ENCODE measurements at places on chromosomes 2 and 18. TPM values are rescaled to one million over a fixed set of nuclear protein-coding genes. Genes with fewer than 3 reads are reported as not detected.

MC4R gene
- total RNA-seq = not detected

ARID5A gene
- 54.6 TPM for total RNA-seq

MYO5B gene
- 28.5 TPM for total RNA-seq

DNA sequence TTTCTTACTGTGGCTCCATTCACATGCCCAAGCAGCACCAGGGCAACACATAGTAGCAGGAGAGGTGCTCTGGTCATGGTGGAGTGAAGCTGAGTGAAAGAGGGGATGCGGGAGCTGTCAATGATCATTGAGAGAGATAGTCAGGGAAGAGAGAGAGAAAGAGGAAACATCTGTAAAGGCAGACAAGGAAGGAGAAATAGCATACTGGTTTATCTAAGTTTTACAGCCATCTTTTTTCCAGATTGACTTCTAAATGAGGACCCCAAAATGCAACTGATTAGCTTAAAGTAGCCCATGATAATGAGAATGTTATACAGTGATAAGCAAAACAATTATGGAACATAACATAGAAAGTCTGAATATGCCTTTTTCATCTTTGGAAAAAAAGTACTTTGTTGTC is at the start of gene C2orf66:
Gene C2orf66, minus strand, starts transcription at position 96 of the 400 bp plus-strand sequence. Its CDS starts 19 bp downstream, at position 77.
- no peak for DNase-seq

DNA sequence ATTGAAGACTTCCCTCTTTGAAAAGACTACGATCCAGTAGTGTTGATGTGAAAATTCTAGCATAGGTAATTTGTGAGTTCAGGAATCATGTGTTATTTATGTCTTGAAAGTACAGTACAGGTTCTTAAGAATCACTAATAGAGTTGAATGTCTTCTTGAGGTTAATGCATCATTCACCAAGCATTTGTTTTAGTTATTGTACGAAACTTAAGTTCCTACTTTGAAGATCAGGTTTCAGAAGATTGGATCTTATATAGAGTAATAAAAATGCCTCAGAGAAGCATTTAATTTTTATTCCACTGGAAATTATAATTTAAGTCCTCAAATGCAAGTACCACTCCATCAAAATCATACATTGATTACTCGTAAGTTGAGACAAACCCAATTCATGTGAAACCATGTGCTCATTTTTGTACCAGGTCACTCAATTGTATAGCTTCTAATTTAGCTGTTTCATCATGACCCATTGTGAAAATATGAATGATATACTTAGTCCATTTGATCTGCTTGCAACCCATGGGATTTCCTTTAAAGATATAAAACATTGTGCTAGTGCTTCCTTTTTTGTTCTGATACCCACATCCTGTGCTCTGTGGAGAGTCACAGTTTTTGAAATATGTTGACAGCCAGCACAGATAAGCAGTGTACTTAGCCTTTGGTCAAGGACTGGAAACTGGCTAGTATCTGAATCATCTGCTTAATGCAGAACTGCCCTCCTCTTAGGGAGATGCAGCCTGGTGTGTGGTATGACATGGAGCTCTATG is 22.5 kb upstream of the RAB27B start:
- DNase-seq = no peak

Measured in prostate gland (tissue), 2 donors.